ENCODE measurements at places on chromosomes 1 and 21.

GRCh38 chr1:181324797-181325616 is 158.3 kb upstream of the CACNA1E start:
- no peak for DNase-seq

GRCh38 chr1:106571109-106571508 is 485.4 kb upstream of the PRMT6 start:
- no peak for DNase-seq

- DNase-seq = no peak
Observed at GRCh38 chr1:31510853-31511789, 65.2 kb upstream of the TINAGL1 start.

- DNase-seq = no peak
Observed at GRCh38 chr1:17168091-17168876, 36.6 kb upstream of the PADI1 start.

- no peak for DNase-seq
Observed at GRCh38 chr1:87673748-87674147, 345.1 kb downstream of the LMO4 start.

DNA sequence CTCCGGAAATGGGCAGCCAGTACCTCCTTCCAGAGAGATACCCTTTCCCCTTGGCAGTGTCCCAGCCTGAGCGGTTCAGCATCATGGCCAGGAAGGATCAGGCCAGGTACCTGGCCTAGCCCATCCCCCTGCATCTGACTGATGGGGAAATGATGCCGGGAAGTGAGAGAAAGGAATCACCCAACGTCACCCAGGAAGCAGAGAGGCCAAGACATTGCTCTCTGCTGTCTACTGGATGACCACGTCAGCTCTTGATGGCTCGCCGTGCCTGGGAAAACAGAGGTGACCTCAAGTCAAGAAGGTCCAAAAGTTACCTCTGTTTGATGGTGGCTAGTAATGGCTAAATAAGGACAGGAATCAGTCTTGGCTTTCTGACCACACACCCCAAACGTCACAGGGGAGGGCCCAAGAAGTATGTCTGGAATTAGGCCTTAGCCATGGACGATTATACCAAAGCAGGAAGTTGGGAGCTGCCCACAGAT is 79.0 kb downstream of the MRPL37 start:
- DNase-seq = no peak

GRCh38 chr1:178573330-178573729 is 60.4 kb downstream of the TEX35 start:
- no peak for DNase-seq

GRCh38 chr1:227785094-227785804 is 30.2 kb upstream of the PRSS38 start:
- no peak for DNase-seq

- DNase-seq = no peak
Observed at GRCh38 chr1:53535846-53536245, 76.6 kb downstream of the DMRTB1 start.

GRCh38 chr1:118136187-118136941 is 48.7 kb downstream of the SPAG17 start:
- no peak for DNase-seq

DNA sequence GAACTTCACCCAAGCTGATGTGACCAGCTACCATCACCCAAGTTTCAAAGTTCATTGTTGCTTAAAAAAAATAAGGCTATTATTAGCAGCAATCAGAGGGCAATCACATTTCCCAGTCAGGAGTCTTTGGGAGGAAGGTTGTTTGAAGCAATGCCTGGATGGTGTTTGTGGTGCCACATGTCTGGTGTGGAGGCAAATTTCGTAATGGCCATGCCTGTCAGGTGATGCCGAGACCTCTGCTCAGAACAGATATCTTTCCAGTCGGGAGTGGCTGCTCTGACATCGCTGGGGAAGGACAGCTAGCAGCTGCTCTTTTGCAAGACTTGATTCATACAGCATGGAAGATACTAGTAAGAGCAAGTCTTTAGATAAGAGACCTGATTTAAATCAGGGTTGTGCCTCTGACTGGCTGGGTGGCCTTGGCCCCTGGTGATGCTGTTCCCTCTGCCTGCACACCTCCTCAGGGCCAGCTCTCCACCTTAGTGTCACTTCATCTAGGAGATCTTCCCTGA is 187.8 kb upstream of the JUN start:
- no peak for DNase-seq

GRCh38 chr1:175884369-175884768 is 141.0 kb upstream of the TNR start:
- no peak for DNase-seq

DNA sequence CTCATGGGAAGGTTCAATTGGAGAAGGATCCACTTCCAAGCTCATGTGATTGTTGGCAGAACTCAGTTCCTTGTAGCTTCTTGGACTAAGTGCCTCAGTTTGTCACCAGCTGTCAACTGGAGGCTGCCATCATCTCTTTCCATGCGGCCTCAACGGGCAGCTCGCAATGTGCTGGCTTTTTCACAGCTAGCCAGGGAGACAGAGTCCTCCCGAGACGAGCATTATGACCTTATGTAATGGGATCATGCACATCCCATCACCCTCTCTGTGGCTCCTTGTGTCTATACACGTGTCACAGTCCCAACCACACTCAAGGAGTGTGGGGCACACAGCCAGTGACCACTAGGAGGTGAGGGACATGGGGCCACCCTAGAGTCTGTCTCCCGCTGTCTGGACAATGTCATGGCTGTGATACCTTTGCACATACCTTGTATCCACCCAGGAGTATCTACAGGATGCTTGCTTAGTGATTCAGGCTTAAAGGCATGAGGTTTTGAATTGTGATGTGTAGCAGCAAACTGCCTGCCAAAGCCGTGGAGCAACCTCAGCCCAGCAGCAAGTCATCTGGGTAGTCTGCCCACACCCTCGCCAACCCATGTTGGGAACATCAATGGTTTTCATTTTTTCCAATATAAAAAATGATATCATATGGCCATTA is 3.9 kb upstream of the KRTAP10-6 start:
- DNase-seq = no peak
